ENCODE measurements at places on chromosomes 2 and 18.

DNA sequence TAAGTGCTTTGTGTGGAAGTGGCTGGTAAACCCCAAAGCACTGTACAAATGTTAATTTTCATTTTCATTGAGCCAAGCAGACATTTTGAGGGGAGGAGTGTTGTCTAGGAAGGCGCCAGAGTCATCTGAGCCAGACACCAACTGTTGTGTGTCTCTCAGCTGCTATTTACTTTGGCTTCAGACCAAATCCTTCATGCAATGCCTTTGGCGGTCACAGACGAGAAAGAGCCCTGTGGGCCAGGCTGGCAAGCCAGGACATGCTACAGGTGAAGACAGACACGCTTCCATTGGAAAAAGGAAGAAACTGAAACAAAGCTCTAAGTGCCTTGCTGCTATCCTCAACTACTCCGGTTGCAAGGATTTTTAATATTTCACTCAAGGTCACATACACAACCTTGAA lies 115.4 kb upstream of the CDC42EP3 start:
- no peak for DNase-seq

- DNase-seq = no peak
Observed at GRCh38 chr2:134660626-134661402, 58.0 kb downstream of the TMEM163 start.

- DNase-seq = no peak
Observed at GRCh38 chr2:61910603-61911002, 5.1 kb downstream of the COMMD1 start.

- no peak for DNase-seq
Observed at GRCh38 chr2:212998626-212999359, 152.6 kb downstream of the IKZF2 start.

DNA sequence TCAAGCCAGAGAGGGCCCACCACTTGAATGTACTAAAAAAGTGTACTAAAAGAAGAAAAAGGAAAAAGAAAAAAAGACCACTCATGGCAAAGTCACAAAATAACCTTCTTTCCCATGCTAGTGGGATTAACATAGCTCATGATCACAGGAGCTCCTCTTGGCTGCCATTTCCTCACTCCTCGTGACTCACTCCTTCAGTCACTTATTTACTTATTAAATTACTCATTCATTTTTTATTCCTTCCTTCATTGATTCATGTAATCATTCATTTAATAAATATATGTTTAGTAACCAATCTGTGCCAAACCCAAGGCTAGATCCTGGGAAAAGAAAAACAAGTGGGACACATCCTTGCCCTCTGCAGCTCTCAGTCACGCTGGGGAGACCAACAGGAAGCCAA lies 300.5 kb downstream of the INSIG2 start:
- DNase-seq = no peak

- DNase-seq = no peak
Observed at GRCh38 chr2:128472789-128473174, 154.1 kb upstream of the HS6ST1 start.

- no peak for DNase-seq
Observed at GRCh38 chr2:200443916-200444315, 66.0 kb downstream of the KCTD18 start.

GRCh38 chr2:165573534-165574461 lies 104.3 kb downstream of the CSRNP3 start:
- no peak for DNase-seq

DNA sequence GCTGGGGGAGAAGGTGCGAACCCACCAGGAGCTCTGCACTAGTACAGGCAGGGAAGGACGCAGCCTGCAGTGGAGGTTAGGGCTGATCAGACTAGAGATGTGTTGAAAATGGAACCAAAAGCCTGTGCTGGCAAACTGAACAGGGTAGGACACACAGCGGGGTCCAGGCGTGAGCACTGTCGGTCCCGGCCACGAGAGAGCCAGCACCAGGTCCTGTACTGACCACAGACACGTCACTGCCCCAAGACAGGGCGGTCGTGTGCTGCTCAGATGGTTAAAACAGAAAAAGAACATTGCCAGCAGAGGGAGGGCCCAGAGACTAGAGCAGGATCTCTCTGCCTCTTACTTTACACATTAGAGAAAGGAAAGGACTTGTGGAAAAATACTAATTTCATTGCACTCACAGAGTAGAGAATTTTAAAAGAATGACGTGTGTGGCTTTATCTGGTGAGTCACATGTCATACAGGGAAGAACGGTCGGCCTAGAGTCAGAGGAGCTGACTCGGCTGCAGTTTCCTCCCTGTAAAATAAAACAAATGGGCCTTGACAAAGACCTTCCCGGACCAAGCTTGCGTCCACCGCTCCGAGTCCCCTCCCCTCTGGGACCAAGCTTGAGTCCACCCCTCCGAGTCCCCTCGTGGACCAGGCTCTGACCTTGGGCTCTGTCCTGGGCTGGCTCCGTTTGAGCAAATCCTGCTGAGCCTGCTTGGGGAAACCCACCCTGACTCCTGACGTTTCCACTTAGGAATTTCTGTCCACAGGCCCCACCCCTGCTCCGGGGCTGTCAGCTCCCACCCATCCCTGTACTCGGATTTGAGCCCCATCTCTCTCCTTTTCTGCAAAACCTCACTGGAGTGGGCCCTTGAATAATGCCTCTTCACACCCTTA lies 16.7 kb upstream of the ADI1 start:
- DNase-seq = peak; percentile 86

DNA sequence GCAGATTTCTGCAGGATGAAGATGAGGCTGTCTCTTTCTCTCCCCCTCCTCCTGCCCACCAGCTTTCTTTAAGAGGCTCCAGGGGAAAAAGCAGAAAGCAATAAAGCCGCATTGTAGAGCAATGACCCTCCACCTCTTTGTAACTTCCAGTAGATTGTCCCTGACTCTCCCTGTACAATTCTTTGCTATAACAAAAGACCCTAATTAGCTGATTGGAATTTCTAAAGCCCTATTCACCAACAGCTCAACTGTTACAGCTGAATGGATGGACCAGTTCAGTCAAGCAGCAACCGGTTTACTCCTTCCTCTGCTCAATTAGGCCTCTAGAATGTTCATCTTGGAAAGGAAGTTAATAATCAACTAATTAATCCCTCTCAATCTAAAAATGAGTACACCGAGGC lies 301.0 kb downstream of the STK39 start:
- DNase-seq = no peak

- DNase-seq = no peak
Observed at GRCh38 chr2:149064856-149065630, 26.5 kb downstream of the LYPD6B start.

- peak; percentile 28 for DNase-seq
Observed at GRCh38 chr2:65016789-65017188, 27.6 kb downstream of the SLC1A4 start.

DNA sequence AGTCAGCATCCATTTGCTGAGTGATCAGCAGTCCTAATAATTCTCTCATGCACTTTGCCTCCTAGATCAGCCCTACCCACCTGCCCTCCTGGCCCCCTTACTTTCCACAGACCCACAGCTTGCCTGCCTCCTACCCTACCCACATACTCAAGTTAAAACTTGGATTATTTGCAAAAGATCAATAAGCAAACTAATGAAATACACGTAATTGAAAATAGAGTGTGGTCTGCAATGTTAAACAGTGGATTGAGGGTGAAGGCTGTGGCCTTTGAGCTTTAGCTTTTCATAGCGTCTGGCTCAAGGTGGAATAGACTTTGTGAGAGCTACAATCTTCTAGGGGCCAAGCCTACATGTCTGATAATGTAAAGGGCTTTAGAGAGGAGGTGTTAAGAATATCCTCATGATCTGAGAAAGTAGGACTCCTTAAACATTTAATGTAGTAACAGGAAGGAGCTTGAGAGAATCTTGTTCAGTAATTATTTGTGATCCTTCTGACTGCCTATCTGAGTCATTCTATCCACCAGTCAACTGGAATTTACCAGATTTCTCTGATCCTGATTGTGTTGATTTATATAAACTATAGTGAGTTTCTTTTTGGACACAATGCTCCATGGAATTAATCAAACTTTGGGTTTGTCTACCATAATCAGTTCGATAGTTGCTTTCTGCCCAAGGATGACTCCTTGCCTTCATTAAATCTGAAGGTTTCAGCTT lies 310.0 kb downstream of the HRH4 start:
- no peak for DNase-seq

DNA sequence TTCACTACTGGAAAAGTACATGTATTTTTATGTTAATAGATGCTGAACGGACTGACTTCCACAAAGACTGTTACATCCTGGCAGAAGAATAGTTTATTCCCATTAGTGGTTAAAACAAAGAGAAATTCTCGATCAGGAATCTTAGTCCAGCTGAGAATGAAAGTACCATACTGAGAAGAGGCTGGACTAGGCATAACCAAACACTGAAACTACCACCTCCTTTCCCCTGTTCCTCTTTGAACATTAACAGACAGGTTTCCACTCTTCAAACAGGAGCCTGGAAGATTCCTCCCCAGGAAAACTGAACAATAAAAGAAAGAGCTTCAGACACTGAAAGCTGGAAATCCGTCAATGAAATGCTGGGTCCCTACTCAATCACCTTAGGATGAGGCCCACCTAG lies 25.8 kb downstream of the LDAH start:
- DNase-seq = no peak

- no peak for DNase-seq
Observed at GRCh38 chr2:14424478-14425390, 207.8 kb upstream of the LRATD1 start.

DNA sequence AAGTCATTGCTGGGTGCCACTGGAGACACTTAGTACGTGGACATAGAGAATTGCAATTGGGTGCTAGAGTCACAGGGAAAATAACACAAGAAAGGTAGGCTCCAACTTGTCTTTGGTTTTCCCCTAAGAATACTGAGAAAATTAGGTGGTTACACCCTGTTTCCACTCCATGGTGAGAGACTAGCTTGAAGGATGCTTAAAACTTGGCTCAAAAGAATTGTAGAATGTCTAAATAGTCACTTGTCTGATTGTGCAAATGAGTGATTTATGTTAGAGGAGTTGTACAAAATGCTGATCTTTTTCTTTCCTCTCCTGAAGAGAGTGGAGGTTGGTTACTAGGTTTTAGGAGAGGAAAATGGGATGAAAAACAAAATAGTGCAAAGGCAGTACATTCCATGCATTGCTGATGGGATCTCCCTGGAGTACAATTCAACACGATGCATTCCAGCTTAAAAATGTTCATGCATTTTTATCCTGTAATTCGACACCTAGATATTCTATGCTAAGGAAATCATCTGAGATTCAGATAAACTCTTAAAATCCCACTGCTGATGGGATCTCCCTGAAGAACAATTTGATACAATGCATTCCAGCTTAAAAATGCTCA lies 2.2 kb upstream of the SERPINB12 start:
- DNase-seq = no peak

GRCh38 chr2:114057638-114058037 lies 167.7 kb downstream of the ACTR3 start:
- DNase-seq = no peak

DNA sequence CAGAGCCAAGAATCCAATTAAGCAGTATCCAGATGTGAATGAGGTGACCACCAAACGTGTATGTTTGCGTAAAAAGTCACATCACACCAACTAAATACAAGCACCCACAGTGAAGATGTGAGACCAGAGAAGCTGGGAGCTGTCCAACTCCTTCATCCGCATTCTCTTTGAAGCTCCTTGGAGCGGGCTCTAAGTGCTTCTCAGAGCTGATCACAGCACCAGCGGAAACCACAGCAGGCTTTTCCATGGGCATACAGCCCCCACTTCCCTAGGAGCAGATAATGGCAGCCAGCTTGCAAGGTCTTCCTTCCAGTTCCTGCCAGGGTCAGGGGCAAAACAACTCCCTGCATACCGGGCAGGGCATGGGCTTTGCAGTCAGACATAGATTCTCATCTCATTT lies 36.4 kb downstream of the REEP1 start:
- DNase-seq = peak; percentile 79

DNA sequence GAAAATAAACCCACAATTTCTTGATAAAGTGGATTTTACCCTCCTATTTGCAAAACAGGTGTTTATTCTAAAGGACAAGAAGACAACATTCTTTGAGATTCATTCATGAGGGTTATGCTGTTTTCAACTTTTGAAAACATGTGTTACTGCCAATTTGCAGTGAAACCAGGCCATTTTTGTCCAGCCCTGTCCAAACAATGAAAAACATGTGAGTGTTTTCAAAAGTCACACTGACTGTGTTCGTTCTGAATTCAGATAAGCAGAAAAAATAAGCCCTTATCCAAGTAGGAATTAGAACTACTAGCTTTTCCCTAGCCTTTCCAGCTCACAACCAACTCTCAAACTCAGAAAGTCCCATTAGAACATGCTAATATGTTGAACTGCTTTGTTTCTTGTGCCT lies 148.1 kb upstream of the PID1 start:
- DNase-seq = no peak

DNA sequence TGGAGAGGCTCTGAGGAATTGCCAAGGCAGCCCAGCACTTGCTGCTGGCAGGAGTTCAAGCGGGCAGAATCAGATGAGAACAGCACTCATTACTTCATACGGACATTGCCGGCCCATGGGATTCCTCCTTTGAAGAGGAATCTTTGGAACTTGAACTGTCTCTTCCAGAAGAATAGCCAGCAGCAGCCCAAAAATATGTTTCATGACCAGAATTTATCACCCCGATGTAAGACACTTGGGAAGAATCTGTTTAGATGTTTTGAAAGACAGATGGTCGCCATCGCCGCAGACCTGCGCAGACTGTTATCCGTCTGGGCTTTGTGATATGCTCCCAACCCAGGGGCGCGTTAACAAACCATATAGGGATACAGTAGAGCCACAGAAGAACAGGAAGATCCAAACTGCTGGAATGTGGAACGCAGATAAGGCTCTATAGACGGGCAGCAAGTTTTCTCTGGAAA lies 3.7 kb upstream of the ADI1 start:
- DNase-seq = peak; percentile 83

- DNase-seq = no peak
Observed at GRCh38 chr2:64587561-64587960, 63.4 kb downstream of the AFTPH start.

GRCh38 chr2:48328942-48329723 lies 200.8 kb upstream of the STON1 start:
- no peak for DNase-seq

GRCh38 chr18:67386032-67386431 lies 130.5 kb downstream of the DSEL start:
- no peak for DNase-seq

- peak; percentile 38 for DNase-seq
Observed at GRCh38 chr2:233463586-233463985, 103.0 kb downstream of the USP40 start.

DNA sequence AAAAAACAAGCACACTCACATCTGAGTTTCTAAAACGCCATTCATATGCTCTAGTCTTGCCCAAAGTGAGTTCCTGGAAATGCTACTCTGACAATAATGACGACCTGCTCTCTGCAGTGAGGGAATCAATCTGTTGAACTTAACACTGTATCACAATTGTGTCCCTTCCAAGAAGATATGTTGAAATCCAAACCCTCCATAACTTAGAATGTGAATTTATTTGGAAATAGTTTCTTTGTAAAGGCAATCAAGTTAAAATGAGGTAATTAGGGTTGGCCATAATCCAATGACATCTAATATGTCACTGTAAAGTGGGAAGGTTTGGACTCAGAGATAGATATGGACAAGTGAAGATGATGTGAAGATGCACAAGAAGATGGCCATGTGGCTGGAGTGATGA lies 264.5 kb downstream of the CD226 start:
- no peak for DNase-seq
